SJSA1 (cell line): ENCODE measurements at places on chromosomes 3 and 15.

- DNase-seq = no peak
Observed at GRCh38 chr3:150972366-150973071, at the start of gene CLRN1. CLRN1 (minus strand) TSS chr3:150972727; CDS start chr3:150972708, 19 bp downstream.

DNA sequence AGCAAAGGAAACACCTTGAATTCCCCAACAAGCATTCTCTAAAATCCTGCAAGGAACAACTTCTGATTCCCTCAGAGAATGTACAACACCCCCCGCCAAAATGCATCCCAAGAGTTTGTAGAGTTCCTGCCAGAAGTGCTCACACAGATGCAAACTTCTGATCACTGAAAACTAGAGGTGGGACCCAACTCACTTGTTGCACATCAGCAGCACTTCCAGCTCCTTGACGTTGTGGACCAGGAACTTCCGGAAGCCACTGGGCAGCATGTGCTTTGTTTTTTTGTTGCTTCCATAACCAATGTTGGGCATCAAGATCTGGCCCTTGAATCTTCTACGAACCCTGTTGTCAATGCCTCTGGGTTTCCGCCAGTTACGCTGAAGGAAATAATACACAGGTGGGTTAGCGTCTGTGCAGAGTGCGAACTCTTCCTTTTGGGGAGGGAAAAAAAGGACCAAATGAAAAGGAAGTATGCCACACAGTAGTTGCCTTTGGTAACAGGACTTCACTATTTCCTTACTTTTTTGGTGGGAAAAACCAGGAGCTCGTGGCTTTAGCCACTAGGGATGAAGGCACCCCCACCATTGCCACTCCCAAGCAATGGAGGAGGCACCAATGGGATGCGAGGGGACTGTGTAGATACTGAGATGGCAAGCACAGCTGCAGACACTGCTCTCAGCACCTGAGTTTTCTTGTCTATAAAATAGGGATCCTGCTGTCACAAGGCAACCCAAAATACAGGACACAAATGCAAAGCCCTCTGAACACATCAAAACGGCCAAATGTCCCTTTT lies 2.0 kb downstream of the RPL32 start:
- no peak for DNase-seq

- no peak for DNase-seq
Observed at GRCh38 chr3:117914540-117915100, 1120.0 kb downstream of the IGSF11 start.

DNA sequence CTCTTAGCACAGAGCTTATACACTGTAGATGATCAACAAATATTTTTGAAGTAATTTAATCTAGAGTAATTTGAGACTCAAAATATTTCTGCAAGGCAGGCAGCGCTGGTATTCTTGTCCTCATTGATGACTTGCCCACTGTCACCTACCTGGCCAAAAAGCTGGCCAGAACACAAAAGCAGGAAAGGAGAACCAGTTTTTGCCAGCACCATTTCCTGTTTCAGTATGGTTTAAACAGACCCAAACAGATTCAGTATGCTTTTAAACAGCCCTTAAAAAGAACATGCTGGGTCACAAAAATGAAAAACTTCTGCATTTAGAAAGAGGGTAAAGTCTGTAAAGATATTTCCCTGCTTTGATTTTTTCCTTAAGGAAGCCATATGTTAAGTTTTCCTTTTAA lies 42.3 kb upstream of the ZNF280D start:
- DNase-seq = no peak

DNA sequence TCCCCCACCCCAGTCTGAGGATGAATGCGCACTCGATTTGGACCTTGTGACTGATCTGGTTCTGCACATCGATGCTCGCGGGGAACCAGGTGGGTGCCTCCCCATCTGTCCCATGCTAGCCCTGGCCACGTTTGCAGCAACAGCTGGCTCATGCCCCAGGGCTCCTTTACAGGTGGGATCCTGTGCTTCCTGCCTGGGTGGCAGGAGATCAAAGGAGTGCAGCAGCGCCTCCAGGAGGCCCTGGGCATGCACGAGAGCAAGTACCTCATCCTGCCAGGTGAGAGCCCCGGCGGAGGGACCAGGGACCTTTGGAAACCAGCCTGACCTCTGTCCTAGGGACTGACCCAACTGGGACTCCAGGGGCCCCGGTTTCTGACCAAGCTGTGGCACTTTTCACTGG lies 44.3 kb downstream of the DHX30 start:
- DNase-seq = no peak

GRCh38 chr3:193885832-193886231 lies 250.1 kb upstream of the HES1 start:
- no peak for DNase-seq

GRCh38 chr3:13567684-13568514 lies 19.0 kb downstream of the FBLN2 start:
- DNase-seq = no peak

DNA sequence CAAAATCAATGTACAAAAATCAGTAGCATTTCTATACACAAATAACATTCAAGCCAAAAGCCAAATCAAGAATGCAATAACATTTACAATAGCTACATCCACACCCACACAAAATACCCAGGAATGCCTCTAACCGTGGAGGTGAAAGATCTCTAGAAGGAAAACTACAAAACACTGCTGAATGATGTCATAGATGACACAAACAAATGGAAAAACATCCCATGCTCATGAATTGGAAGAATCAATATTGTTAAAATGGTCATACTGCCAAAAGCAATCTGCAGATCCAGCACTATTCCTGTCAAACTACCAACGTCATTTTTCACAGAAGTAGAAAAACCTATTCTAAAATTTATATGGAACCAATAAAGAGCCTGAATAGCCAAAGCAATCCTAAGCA lies 143.7 kb downstream of the SLCO3A1 start:
- DNase-seq = no peak

GRCh38 chr3:71931922-71932321 lies 147.0 kb upstream of the PROK2 start:
- DNase-seq = no peak

DNA sequence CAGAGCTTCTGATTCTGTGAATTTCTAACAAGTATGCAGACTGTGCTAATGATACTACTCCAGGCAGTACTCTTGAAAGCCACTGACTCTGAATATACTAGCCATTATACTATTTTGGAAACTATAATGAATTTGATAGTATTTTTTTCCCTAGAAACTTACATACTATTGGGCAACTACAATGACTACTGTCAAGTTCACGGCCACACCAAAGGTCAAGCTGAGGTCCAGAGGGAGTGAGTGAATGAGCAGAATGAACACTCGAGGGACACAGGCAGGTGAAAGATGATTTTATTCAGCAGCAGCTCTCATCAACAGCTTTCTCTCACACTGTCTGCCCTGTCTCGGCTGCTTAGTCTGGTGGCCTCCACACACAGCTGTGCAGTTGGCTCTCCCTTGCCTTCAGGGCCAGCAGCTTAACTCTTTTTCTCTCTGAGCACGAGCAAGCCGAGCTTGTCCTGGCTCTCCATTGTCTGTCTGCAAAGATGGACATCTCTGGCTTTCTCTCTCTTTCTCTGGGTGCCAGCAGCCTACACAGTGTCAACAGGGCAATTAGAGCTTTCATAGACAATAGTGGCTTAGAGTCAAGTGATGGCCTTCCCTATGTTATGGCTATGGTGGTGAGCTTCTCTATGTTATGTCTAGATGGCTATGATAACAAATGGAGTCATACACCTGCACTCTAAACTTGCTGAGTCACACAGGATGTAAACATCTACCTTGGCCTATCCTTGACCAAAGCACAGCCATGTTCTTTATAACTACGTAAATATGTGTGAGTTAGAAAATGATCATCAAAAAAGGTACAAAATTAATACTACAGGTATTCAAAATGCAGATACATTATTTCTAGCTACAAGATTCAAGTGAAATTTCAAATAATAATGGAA lies 362.4 kb downstream of the CGGBP1 start:
- DNase-seq = no peak

DNA sequence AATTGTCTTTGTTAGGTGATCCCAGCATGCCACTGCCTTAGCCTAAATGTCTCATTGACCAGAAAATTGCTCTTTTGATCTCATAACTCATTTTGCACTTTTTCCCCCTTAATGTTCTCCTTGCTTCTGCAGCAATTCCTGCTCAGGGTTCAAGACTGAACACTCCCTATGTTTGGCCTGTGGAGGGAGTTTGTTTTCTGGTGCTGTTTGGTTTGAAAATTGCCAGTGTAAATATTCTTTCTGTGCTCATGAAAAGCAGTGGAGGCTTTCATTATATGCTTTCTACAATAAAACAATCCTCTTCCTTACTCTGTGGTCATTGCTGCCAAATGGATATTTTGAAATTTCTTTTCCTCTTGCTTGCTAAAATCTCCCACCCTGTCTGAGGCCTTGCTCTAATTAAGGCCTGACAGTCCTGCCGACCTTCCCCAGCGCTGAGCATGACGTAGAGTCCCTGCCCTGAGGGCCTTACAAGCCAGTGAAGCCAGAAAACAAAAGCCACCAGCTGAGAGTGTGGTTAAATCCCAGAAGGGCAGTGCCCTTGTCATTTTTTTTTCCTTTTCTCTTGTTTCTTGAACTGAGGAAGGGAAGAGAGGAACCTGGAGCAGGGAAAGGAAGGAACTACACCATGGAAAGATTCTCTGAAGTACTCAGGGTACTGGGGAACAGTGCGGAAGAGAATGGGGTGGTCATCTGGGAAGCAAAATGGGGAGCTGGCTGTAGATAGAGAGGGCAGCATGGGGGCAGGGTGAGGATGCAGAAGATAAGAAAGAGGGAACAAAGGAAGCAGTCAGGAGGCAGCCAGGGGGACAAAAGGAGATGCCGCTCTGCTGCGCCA lies 24.8 kb downstream of the ZBTB38 start:
- peak; percentile 61 for DNase-seq

DNA sequence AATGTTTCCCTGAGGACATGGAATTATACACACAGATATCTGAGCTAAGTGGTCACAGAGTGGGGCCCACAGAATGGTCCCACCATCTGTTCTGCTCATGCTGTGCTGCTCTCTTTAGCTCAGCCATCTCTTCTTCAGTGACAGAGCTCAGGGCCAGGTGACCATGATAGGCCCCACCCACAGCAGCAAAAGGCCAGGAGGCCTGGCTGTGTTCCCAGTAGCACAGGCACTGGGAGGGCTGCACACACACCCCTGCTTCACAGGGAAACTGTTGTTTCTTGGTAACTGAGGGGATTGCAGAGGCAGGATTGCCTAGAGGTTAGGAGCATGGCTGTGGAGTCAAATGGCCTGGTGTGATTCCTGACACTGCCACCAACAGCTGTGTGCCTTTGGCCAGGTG lies 4.8 kb upstream of the FBXW12 start:
- no peak for DNase-seq

DNA sequence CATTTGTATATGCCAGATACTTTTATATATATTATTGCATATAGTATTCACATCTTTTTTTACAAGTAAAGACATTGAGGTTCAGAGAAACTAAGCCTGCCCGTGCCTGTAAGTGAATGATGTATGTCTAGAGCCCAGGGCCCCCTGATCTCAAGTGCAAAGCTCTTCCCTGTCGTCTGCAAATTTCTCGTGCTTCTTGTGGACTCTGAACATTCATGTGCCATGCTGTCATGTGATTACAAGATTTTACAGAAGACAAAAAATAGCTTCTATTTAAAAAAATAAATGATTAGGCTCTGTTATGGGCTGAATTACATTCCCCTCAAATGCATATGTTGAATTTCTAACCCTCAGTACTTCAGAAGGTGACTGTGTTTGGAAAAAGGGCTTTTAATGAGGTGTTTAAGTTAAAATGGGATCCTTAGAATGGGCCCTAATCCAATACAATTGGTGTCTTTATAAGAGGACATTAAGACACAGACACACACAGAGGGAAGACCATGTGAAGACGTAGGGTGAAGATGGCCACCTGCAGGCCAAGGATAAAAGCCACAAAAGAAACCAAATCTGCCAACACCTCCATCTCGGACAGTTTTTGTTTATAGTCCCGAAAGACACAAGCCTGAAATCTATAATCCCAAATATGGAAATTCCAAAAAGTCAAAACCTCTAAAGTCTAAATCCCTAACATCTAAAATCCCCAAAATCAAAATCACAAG lies 3.9 kb upstream of the MASP1 start:
- DNase-seq = no peak

DNA sequence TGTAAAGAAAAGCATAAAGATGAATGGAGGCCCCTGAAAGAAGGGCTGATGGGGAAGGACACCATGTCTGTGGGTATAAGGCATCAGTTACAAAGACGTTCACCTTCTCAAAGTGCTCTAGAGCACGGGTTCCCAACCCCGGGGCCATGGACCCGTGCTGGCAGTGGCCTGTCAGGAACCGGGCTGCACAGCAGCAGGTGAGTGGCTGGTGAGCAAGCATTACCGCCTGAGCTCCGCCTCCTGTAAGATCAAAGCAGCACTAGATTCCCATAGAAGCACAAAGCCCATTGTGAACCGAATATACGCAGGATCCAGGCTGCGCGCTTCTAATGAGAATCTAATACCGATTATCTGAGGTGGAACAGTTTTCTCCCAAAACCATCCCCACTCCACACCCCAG lies 25.7 kb downstream of the MYO1E start:
- no peak for DNase-seq

DNA sequence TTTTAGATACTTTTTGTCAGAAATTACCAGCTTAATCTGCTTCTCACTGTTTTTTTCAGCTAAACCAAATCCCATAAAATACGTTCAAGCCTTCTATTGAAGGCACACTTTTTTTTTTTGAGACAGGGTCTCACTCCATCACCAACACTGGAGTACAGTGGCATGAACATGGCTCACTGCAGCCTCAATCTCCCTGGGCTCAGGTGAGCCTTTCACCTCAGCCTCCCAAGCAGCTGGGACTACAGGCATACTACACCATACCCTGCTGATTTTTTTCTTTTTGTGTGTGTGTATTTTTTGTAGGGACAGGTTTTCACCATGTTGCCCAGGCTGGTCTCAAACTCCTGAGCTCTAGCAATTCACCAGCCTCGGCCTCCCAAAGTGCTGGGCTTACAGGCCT lies 3.7 kb downstream of the RAF1 start:
- DNase-seq = no peak
